Fibroblast of villous mesenchyme (primary cell): ENCODE measurements at places on chromosomes 1 and 21. TPM values are rescaled to one million over a fixed set of nuclear protein-coding genes. Genes with fewer than 3 reads are reported as not detected.
A peak's percentile ranks its signal among the peaks of the same experiment; 100 is the strongest.

DNA sequence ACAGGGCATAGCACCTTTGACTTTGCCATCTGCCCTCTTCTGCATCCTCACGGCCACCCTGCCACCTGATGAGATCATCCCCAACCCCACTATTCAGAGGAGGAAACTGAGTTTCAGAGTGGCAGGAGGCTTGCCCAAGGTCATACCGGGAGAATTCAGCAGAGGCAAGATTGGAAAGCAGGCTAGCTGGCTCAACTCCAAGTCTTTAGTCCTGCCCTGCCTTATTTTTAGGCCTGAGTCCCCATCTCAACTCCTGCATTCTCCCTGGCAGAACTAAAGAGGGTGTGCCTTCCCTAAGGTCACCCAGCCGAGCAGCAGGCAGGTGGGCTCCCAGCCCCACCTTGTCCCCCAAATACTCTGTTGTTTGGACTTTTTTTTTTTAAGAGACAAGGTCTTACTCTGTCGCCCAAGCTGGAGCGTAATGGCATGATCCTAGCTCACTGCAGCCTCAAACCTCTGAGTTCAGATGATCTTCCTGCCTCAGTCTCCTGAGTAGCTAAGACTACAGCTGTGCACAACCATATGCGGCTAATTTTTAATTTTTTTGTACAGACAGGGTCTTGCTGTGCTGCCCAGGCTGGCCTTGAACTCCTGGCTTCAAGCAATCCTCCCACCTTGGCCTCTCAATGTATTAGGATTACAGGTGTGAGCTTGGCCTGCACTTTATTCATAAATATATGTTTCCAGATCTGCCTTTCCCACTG is 13.8 kb upstream of the FGR start:
- no peak for DNase-seq

- DNase-seq: no peak
These were observed 859.0 kb upstream of the B3GALT2 start for GRCh38 chr1:194045416-194045815.

DNA sequence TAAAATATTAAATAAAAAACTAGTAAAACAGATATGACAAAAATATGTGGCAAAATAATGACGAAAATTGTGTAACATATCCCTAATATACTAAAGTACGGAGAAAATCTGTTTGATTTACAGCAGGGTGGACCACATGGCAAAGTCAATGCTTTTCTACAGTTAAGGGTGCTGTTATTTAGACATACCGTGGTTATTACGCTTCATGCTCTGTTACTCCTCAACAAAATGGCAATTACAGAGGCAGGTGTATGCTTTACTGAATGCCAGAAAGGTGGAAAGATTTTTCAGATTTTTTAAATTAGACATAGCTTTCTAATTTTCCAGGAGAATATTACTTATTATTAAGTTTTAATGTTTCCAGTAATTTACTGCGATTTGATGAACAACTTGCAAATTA is 343.9 kb upstream of the DPYD start:
- no peak for DNase-seq

ANKRD65 gene
- 0.43 and 1.6 TPM in 2 replicates for total RNA-seq

C8A gene
- not detected in 2 replicates for total RNA-seq

GRCh38 chr1:151196292-151196800 is 2.0 kb upstream of the PIP5K1A start:
- peak; percentile 90 for DNase-seq
